ENCODE measurements at places on chromosomes 2 and 18.

- DNase-seq: no peak
These were observed 120.8 kb downstream of the CRIM1 start for GRCh38 chr2:36476411-36476810.

GRCh38 chr2:222241128-222241870 lies 57.5 kb downstream of the PAX3 start:
- DNase-seq: no peak

DNA sequence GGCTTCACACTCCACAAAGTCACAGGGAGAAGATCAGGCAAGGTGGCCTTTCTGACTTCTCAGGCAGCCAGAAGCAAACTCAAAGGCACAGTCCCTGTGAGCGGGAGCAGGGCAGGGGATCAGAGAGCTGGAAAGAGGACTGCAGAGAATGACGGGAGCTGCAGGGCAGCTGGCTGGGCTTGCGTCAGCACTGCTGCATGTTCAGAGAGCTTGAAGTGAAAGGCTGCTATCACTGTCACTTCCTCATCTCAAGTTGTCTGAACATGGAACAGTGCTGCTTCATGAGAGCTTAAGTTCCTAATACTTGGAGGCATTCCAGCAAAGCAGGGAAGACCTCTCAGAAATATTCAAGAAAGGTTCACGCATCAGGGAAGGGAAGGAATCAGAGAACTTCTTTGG lies 20.4 kb downstream of the TGFBRAP1 start:
- peak; percentile 86 for DNase-seq

GRCh38 chr2:239661334-239662312 lies 260.8 kb upstream of the HDAC4 start:
- no peak for DNase-seq

GRCh38 chr2:42359965-42360483 lies 993 bp downstream of the COX7A2L start:
- DNase-seq: peak; percentile 53

GRCh38 chr2:137939026-137939425 lies 25.2 kb upstream of the HNMT start:
- DNase-seq: no peak

GRCh38 chr2:7858624-7859023 lies 823.2 kb upstream of the ID2 start:
- no peak for DNase-seq

DNA sequence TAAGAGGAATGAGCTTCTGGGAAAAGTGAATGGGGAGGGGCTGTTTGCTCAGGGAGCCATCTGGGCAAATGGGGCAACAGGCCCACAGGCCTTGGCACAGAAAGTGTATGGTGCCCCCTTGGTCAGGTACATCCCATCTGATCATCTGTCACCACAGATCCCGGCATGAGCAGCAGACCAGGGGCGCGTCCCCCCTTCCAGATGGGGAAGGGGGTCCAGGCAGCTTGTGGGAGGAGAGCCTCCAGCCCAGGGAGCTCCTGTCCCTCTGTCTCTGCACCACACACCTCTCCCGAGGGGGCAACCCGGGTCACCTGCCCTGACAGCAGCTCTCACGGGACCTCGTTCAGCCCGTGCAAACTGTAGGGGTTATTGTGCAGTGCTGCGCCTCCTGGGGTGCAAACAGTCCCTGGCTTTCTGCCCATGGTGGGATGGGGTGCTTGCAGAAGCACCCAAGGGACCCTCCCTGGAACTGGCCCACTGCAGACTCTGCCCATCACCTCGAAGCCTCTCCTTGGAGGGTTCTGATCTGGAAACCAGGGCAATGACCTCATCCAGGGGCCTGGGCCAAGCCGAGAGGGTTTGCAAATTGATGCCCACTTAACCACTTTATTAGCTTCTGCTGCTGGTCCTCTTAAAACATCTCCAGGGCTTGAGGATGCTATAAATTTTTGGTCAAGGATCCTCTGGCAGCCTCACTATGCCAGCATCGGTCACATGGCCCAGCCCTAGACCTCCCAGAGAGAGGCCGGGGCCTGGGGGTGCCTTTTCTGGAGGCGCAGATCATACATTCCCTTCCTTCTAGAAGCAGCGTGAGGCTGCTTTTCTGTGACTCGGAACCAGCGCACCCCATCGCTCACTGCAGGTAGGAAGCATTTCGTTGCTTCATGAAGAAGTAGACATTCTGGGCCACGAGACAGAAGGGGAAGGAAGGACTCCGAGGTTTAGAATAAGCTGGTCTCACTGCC lies 7.6 kb upstream of the BOK start:
- no peak for DNase-seq

DNA sequence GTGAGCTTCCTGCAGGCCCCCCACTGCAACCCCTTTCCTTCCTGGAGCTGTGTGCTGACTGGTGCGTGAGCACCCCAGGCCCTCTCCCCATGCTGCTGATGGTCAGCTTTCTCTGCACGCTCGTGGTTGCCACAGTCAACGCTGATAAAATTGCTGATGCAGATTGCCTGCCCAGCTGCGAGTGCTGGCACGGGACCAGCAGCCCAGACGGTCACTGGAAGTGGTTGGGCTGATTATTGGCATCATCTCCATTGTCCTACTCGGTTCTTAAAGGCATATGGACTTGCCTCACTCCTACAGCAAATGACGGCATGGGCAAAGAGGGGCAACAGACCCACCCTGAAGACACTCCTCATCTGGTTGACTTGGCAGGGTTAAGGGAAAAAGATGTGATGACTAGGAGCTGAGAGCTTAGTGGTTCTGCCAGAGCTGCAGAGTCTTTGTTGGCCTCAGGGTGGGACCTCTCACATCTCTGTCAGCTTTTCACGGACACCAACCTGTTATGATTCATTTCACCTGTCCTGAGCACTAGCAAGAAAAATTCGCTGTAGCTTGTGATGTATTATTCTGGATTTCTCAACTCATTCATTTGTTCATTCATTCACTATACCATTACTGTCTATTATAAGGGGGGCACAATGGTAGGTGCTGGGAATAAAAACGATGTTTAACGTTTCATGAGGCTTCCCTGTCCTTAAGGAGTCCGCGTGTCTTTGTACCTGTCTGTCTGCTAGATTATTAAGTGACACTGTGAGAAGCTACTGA lies 38.4 kb downstream of the PAX8 start:
- peak; percentile 32 for DNase-seq

- no peak for DNase-seq
These were observed 36.2 kb downstream of the SPTBN1 start for GRCh38 chr2:54492335-54492734.

DNA sequence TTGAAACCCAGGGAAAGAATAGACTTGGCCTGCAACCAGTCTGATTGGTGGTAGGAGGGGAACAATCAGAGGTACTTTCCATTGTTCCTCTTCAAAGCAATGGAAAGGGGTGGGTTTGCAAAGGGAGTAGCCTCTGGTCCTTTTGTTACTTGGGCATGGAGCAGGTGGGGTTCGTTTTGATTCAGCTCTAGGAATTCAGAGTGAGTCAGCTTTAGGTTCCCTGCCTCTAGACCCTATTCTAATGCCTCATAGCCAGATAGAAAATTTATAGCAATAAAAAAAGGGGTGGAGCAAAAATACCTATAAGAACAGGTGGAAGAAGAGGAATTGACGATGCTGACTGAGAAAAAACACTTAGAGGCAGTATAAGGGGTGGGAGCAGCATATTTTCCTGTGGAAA lies 636.4 kb downstream of the PLCL1 start:
- DNase-seq: no peak

GRCh38 chr2:38947241-38948239 lies 57.9 kb downstream of the ARHGEF33 start:
- DNase-seq: peak; percentile 79

GRCh38 chr2:18560797-18561085 lies 288 bp upstream of the RDH14 start:
- no peak for DNase-seq

GRCh38 chr2:218286570-218287459 lies 5.5 kb downstream of the TMBIM1 start:
- DNase-seq: peak; percentile 64

DNA sequence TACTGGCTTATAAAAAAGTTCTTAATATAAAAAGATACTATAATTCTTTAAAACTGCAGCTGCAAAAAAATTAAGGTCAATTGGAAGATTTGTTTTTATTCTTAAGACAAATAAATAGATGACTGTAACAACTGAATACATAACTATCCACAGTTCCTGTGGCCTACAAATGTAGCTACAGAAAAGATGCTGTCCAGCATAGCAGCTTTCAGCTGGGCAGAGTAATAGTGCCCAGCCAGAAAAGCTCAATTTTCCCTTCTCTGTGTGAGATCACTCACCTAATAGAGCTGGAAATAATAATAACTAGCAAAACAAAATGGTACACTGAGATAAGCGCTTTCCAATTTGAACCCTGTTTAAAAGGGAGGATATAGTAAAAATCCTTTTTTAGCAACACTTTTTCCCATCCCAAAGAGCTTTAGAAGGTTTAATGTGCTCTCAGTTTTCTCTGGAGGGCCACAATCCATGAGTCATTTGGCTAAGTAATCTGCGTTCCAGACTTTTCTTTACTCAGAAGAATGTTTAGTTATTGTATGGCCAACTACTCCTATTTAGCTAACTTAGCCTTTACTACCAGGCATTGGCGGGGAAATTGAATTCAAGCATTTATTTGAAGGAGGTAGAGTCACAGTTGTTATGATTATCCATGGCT lies 158.1 kb upstream of the SLC39A10 start:
- no peak for DNase-seq

DNA sequence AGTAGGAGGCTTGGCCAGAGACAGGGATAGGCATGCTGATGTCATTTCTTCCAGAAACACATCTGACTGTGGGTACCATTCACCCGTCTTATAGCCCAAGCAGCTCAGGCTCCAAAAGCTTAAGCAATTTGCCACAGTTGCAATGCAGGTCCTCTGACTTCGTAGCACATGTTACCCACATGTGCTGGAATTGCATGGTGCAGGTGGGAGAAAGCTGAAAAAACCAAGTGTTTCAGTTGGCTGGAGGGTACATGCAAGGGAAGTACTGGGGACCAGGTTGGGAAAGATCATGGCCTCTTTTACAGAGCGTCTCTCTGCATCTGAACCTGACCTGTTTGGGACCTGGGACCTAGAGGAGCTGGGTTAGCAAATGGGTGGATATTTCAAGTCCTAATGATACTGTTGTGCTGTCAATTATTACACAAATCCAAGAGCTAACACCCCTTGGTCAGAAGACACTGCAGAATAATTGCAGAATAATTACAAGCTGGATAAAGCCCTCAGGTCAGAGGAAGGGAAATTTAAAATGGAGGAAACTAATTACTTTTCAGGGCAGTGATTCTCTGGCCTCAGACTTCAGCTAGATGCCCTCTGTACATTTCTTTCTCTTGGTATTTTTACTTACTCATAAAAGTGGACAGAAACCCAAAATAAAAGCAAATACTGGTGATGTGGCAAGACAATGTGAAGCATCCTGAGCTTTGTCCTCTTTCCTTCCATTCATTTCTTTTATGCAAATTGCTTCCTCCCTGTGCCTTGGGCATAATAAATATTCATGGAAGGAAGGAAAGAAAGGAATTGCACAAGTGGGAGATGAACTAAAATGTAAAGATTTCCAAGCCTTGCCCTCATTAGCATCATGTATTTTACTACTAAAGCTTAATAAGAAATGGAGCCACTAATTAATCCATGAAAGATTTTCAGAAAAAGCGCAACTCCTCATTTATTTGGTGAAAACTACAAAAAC lies 45.6 kb upstream of the TTC39C start:
- DNase-seq: no peak

GRCh38 chr2:177742851-177743250 lies 329.7 kb downstream of the PDE11A start:
- no peak for DNase-seq

DNA sequence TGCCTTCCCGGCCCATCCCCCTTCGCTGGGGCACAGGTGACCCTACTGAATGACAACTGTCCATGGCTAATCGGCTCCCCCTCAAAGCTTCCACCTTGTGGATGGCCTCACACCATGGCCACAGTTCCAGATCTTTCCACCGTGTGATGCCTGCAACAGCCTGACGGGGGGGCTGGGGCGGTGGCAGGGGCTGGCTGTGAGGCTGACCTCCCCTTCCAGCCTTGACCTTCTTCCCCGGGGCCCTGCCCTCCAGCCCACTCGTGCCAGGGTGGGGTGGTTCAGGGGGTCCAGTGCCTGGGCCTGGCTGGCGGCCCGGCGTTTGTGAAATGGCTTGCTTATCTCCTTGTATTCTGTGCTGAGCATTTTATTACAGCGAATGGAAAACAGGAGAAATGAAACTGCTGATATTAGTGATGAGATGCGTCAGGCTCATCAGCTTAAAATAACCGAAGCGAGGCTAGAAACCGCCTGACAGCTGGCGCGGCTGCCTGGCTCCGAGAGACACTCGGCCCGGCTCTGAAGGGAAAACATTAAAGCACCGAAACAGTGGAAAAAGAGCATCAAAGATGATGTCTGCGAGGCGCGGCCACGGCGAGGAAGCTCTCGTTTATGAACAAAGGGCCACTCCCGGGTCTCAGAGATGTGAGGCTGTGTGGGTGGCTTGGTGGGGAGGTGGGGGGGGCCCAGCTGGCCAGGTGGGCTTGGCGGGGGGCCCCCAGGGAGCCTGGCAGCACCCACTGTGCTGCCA lies 916 bp upstream of the PDCD1 start:
- no peak for DNase-seq

- no peak for DNase-seq
These were observed 2.1 kb downstream of the ST8SIA5 start for GRCh38 chr18:46754661-46755292.

GRCh38 chr2:190695739-190696138 lies 46.9 kb downstream of the NAB1 start:
- DNase-seq: no peak

- DNase-seq: no peak
These were observed 121.6 kb upstream of the NDUFV2 start for GRCh38 chr18:8980918-8981317.

DNA sequence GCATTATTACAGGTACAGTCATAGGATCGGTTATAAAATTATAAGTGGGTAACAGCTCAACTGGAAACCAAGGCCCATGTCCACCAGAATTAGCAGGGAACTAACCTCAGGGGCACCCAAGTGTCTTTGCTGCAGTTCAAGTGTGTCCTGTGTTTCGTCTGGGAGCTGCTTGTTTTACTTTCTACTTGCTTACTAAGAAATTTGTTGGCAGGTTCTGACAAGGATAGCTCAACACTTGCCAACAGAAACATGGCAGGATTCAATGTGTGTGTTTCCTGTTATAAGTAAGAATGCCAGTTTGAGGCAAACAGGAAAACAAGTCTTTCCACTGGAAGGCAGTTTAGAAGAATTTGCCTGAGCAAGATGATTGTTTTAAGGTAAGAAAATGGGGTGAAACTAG lies 104.5 kb downstream of the EPHA4 start:
- DNase-seq: no peak

DNA sequence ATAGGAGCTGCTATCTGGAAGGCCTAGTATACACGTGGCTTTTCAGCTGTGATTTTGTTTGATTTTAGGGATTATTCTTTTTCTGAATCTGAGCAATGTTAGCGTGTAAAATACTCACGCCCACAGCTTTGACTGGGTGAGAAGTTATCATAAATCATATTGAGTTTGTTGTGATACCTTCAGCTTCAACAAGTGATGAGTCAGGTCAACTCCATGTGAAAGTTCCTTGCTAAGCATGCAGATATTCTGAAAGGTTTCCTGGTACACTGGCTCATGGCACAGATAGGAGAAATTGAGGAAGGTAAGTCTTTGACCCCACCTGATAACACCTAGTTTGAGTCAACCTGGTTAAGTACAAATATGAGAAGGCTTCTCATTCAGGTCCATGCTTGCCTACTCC lies at the start of gene GKN1:
TSS of gene GKN1 (plus strand) at position 386 of the 400 bp plus-strand sequence. CDS start 42 bp downstream, outside the sequence.
- no peak for DNase-seq
